ENCODE measurements at places on chromosomes 13 and 19.
A peak's percentile ranks its signal among the peaks of the same experiment; 100 is the strongest.

GRCh38 chr19:30743702-30744101 is 371.5 kb downstream of the ZNF536 start:
- DNase-seq: no peak

DNA sequence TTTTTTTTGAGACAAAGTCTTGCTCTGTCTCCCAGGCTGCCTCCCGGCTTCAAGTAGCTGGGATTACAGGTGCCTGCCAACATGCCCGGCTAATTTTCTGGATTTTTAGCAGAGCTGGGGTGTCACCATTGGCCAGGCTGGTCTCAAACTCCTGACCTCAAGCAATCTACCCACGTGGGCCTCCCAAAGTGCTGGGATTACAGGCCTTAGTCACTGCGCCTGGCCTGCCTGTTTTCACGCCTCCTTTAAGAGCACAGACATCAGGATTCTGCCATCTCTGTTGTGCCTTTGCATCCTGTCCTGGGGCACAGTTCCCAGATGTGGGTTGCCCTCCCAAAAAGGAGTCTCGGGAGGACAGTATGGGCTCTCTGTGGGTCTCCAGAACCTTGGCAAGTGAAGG is 2.5 kb upstream of the PRAM1 start:
- no peak for DNase-seq

GRCh38 chr19:18423258-18424020 is 4.2 kb downstream of the SSBP4 start:
- DNase-seq: no peak

DNA sequence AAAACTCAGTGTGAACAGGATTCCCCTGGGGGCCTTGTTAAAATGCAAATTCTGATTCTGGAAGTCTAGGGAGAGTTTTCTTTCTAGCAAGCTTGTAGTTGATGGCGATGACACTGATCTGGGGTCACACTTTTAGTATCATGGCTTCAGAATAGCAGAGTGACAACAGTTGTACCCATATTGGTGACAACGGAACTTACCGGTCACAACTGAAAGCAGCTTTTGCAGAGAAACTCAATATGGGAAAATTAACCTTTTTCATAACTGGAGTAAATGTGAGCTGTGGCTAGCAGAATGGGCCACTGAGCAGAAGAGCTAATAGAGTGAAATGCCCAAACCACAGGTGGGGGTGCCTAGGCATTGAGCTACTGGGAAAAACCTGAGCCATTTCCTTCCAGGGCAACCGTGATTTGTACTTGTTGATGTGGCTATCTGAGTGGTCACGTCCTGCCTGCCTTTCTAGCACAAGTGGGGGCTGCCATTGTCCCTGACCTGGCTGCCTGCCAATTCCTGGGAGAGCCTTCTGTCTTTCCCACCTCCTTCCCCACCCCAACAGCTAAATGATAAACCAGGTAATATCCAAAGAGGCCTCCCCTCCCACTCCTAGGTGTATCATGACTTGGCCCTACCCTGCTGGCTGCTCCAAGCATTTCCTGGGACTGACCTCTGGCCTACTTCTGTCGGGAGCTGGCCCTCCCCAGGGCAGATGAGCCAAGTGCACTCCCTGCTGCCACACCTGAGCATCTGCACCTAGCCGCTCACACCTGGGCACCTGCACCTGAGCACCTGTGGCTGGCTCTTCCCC is 1.7 kb upstream of the SLC10A2 start:
- DNase-seq: peak; percentile 28

DNA sequence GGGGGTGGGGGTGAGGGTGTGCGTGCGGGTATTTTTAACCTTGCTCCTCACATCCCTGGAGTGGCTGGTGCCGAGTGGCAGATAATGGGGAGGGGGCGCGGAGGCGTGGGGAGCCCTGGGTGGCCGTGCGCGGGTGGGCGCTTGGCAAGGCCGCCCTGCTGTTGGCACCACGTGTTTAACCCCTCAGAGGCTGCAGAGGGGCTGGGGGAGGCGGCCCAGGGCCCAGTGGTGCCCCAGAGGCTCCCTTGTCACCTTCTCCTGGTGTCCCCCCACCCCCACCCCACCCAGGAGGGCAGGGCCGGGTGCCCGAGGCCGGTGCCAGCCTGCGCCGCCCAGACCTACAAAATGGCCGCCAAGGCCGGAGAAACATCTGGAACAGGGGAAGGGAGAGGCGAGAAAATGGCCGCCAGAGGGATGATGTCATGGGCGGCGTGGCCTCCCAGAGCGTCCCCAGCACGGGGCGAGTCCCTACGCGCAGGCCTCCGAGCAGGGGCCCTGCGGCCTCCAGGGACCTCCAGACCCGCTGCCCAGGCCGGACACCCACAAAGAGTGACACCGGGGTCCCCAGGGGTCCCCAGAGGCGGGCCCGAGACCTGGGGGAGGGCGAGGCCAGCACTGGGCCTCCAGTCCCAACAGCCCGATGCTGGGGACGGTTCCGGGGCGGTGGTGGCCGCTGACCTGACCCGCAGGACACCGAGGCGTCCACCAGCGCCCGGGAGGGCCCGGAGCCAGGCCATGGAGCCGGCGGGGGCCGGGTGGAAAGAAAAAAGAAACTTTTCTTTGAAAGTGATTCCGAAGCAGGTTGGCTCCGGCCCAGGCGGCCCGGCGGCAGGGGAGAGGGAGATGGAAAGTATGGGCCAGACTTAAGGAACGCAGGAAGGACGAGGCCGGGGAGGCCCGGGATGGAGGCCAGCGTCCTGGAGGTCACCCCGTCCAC is 38.2 kb downstream of the NFIC start:
- no peak for DNase-seq

DNA sequence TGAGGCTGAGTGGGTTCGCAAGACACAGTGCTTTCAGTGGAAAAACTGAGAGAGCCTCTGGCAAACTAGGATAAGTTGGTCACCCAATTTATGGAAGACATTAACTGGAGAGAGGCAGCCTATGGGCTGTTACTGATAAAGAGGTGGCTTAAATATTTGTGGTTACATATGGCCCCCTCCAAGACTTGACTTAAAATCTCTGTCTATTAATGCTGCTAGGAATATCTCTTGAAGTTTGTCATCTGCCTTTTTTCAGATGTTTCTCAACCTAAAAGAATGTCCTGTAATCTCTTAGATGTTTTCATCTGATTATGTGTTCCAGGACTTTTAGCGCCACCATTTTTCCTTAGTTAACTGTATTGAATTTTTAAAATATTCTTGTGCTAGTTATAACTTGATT is 54.6 kb downstream of the NAA16 start:
- no peak for DNase-seq

- DNase-seq: no peak
Measured at GRCh38 chr19:41872775-41873647, 4.1 kb upstream of the CD79A start.

DNA sequence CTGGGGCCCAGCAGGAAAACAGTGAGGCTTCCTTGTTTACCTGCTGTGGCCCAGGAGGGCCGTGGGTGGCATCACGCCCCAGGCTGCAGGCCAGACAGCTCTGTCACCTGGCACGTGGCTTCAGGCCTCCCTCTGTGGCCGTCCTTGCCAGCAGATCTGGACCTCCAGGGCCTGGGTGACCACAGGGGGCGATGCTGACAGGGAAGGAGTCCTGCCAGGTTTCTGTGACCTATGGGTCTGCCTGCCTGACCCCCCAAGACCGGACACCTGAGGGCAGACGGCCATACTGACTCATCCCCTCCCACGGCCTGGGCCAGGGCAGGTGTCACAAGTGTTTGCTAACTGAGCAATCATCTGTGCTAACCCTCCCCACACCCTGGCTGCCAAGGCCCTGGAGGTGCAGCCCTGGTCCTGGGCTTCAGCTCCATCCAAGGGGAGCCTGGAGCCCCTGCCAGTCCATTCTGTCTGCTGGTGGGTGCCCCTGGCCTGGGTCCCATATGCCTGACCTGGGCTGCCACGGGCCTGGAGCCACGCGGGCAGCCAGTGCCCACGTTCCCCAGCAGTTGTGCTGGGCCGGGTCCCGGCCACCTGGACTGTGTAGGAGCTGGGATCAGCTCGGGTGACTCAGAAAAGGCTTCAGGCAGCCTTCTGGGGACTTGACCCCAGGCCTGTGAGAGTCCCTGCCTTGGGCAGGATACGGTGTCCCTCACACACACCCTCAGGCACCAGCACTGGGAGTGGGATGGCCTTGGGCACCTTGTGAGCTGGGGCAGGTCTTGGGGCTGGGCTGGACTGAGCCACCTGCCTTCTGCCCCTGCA is 3.7 kb downstream of the CDC34 start:
- DNase-seq: no peak

GRCh38 chr19:38528213-38528755 is 89.5 kb downstream of the MAP4K1 start:
- no peak for DNase-seq

DNA sequence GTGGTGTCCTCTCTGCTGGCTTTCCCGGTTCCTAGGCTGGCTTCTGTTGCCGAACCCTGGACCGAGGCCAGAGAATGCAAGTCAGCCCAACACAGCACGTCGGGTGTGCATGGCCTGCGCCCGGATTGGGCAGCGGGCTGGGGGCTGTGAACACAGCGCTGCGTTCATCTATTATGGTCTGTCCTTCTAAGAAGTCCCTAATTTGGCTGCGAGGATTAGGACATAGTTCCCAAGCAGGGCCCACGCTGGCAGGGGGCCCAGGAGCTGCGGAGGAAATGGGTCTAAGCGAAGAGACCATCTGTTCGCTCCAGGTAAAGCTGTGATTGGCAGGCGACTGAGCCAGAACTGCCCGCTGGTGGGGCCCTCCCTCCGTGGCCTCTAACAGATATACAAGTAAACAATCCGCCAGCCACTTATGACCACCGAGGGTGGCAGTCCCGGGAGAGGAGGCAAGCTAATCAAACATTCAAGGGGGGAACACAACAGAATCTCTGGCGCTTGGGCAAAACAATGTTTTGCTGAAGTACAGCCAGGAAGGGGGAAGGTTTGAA is 6.0 kb downstream of the SYCE2 start:
- DNase-seq: no peak

GRCh38 chr19:30330266-30330665 is 41.9 kb upstream of the ZNF536 start:
- no peak for DNase-seq

DNA sequence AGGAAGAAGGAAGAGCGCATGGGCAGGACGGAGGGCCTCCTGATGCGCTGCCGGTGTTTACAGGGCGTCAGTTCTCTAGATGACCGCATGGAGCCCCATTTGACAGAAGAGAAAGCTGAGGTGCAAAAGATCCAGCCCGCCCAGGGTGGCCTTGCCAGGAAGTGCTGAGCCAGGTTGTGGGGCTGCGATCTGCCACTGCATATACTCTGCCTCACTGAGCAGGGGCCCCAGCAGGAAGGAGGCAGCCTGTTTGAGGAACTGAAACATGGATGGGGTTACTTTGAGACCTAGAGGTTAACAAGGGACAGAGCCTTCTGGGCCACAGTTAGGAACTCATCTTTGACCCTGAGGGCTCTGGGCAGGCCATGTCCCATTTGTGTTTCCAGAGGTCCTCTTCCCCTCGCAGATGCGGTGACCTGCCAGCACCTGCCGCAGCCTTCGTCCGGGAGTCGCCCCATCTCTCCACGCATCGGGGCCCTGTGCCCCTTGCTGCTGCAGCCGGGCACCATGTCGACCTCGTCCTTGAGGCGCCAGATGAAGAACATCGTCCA is 3.2 kb downstream of the EPN1 start:
- DNase-seq: no peak

- DNase-seq: no peak
Measured at GRCh38 chr13:31775148-31775547, 35.8 kb downstream of the RXFP2 start.

GRCh38 chr19:45130888-45131615 is 29.7 kb downstream of the NKPD1 start:
- no peak for DNase-seq

- DNase-seq: no peak
Measured at GRCh38 chr13:109288151-109288709, 498.2 kb downstream of the IRS2 start.

GRCh38 chr13:104163866-104164630 is 1097.8 kb upstream of the SLC10A2 start:
- no peak for DNase-seq

- no peak for DNase-seq
Measured at GRCh38 chr13:23288564-23288963, 107.8 kb downstream of the SGCG start.

DNA sequence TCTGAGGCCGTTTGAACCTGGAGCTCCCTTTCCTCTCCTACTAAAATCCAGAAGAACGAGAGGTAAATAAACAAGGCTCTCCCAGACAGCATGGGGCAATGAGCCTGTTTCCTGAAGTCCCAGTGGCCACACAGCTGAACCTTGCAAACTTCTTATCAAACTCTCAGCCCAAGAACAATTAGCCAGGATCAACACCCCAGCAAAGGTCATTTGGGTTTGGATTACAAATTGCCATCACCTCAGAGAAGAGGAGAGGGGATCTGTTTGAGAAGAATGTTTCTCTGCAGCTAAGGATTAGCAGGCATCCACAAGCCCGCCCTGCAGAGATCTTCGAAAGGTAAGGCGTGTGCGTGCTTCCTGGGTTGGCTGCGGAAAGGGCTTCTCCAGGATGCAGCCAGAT is 201.9 kb upstream of the SOX1 start:
- no peak for DNase-seq

DNA sequence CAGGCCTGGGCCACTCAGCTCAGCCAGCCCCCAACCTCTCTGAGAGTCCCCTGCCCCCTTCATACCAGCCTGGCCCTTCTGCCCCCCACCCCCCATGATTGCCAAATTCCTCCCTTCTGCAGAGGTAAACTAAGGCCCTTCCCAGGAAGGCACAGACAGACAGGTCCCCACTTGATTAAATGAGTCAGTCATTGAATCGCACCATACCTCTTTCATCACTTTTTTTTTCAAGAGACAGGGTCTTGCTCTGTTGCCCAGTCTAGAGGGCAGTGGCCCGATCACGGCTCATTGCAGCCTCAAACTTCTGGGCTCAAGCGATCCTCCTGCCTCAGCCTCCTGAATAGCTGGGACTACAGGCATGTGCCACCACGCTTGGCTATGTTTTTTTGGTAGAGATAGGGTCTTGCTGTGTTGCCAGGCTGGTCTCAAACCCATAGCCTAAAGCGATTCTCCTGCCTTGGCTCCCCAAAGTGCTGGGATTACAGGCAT is 6.0 kb downstream of the PODNL1 start:
- DNase-seq: no peak

DNA sequence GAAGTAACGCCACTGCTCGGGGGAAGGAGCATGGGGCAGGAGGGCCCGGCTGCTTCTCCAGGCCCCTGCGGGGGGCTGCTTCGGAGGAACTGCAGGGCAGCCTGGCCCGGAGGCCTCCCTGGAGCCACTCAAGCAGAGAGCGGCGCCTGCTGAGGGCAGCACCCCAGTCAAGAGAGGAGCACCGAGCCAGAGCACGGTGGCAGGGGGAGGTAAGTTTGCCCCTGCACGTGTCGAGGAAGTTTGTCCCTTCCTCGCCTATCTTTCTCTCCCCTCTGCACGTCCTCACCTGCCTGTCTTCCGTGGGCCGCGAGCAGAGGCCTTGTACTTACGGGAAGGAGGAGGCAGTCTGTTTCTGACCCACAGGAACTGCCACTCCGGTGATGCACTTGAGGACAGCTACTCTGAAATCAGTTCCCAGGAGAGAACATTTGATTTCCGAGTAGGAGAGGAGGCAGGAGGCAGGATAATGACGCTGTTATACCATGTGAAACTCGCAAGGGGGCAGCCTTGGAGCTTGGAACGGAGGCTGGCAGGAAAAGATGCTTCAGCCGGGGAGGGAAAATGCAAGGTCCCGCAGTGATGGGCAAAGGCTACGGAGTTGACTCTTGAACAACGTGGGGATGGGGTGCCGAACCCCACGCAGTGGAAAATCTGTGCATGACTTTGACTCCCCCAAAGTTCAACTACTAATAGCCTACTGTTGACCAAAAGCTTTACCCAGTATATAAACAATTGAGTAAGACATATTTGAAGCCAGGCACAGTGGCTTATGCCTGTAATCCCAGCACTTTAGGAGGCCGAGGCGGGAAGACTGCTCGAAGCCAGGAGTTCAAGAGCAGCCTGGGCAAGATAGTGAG is 5.0 kb downstream of the FFAR1 start:
- DNase-seq: peak; percentile 40
